ENCODE measurements at places on chromosomes 5 and 9.

DNA sequence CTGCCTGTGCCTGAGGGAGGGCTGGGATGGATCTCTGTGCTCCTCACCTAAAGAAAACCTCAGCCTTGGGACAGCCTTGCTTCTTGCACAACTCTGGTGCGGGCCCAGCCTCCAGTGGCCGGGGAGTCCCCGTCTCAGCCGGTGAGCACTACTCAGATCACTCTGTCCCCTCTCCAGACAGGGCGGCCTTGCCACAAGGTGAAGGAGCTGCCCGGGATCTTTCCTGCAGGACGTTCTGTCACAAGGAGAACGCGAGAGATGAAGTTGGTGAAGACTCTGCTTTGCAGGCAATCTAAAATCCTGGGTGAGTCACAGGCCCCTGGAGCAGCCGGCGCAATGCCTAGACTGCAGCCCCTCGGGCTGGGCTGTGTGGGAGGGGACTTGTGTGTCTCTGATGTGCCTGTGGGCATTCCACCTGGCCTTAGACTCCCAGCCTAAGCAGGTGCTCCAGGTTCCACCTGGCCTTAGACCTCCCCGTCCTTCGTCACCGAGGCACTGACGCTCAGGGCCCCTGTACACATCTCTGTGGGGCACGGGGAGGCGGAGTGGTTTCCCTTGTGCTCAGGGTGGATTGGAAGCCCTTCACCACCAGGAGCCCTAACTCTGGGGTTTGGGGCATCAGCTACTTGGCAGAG, 15.2 kb upstream of the IRX4 start:
- no peak for DNase-seq

DNA sequence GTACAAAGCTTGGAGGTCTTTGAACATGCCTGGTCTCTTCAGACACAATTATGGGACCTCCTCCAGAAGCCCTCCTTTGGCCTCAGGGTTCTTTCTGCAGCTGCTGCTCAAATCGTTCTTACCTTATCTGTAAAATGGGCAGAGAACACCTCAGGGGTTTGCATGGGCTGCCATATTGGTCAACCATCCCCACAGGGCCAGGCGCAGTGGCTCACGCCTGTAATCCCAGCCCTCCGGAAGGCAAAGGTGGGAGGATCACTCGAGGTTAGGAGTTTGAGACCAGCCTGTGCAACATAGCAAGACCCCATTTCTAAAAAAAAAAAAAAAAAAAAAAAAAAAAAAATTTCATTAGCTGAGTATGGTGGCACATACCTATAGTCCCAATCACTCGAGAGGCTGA, 29.1 kb upstream of the TCF7 start:
- DNase-seq = no peak

GRCh38 chr9:4986296-4986695, 1.2 kb downstream of the JAK2 start:
- no peak for DNase-seq

- DNase-seq = no peak
Observed at GRCh38 chr5:139895647-139896046, 100.0 kb downstream of the PSD2 start.

- no peak for DNase-seq
Observed at GRCh38 chr9:68819065-68819464, 114.0 kb downstream of the PIP5K1B start.

DNA sequence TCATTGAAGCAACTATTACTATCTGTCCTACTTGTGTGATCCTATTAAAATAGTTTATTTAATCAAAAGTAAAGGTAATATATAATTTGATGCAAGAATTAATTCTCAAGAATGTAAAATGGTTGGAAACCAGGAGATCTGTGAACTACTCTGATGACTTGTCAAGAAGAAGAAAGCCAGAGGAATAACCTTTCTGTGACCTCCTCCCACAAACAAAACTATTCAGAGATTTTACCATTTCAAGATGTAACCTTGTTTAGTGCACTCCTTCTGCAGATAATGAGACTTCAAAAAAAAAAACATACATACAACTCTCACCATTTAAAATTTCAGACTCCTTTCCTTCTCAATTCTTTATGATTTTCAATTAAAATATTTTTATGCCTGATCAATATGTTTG, 79.5 kb downstream of the RFX3 start:
- no peak for DNase-seq

GRCh38 chr5:136028090-136028489, 698 bp upstream of the TGFBI start:
- no peak for DNase-seq

GRCh38 chr5:163755505-163755904, 250.1 kb downstream of the MAT2B start:
- DNase-seq = no peak

- DNase-seq = no peak
Observed at GRCh38 chr9:136284311-136284710, 19.6 kb downstream of the CCDC187 start.

DNA sequence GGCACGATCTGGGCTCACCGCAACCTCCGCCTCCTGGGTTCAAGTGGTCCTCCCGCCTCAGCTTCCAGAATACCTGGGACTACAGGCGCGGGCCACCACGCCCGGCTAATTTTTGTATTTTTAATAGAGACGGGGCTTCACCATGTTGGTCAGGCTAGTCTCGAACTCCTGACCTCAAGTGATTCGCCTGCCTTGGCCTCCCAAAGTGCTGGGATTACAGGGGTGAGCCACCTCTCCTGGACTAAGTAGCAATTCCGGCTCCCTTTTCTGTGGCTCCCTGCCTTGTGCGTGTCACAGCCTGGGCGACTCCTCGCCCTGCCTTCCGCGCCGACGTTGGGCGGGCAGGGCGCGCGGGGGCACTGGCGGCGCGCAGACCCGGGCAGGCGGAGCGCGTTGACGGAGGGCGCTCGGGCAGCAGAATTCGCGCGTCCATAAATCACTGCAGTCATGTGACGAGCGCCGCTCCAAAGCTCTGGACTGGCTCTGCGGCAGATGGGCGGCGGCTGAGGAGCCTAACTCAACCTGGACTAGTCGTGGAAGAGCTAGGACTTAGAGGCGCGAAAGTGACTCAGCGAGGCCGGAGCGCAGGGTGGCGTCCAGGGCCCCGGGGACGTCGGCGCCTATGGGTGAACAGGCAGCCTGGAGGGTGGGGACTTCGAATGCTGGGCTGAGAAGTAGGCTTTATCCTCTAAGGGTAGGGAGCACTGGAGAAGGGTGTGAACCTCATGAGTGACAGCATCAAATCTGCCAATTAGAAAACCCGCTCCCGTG, 1.4 kb upstream of the CIZ1 start:
- no peak for DNase-seq

- DNase-seq = no peak
Observed at GRCh38 chr9:114414346-114414745, 26.6 kb upstream of the AKNA start.

GRCh38 chr9:103902263-103902662, 191.8 kb upstream of the SMC2 start:
- no peak for DNase-seq

- DNase-seq = no peak
Observed at GRCh38 chr5:172389578-172390112, 64.7 kb downstream of the SH3PXD2B start.

- DNase-seq = no peak
Observed at GRCh38 chr5:133728475-133728874, 116.1 kb upstream of the FSTL4 start.

DNA sequence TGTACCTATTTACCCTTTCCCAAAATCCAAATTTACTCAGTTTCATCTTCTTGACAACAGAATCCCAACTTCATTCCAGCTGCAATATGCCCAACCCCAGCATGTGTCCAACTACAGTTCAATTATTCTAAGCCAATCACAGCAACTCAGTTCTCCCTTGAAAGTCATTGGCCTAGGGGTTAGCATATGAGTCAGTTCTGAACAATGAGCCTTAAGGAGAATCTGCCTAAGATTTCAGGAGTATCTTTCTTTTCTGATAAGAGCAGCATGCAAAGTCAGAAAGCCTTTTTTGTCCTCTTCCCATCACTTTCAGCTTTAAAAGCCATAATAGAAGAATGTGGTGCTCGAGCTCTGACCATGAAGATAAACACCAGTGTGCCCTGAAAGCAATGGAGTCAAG, 44.4 kb upstream of the RASGRF2 start:
- DNase-seq = no peak

GRCh38 chr5:61332851-61333320, 828 bp downstream of the ZSWIM6 start:
- peak; percentile 15 for DNase-seq

- DNase-seq = no peak
Observed at GRCh38 chr9:83906144-83906543, 15.1 kb downstream of the KIF27 start.

DNA sequence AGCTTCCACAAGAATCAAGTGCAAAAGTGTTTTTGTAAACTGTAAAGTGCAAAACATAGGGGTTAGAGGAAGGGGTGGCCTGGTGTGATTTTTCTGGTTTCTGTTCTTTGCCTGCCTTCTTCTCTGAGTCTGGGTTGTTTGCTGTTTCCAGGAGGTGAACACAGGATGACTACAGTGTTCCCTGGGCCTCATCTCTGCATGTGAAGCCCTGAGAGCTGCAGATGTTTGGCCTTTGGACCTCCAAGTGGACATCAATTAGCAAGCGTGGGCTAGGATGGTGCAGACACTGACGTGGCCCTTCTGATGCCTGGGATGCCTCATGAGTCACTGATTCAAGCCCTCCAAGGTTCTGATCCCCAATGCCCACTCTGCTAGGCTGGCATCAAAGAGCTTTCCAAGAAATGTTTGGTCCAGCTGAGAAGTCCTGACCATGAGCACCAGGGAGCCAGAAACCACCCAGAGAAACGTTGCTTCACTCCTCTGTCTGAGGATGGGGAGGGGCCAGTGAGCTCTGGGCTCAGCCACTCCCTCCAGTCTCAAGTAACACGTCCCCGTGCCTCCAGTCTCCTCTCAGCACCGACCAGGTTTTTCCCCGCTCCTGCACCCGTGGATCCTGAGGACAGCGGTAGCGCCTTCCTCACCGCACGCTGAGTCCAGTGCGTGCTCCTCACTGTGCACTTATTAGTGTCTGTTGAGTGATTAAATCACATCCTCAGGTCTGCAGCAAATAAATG, 7.6 kb downstream of the IL9 start:
- no peak for DNase-seq

GRCh38 chr5:177446200-177447065, at the start of gene PRR7:
PRR7 (plus strand) TSS chr5:177446814; CDS start chr5:177455068, 8,254 bp downstream.
- DNase-seq = peak; percentile 69

GRCh38 chr9:92607773-92608172, 62.2 kb downstream of the IPPK start:
- DNase-seq = no peak

DNA sequence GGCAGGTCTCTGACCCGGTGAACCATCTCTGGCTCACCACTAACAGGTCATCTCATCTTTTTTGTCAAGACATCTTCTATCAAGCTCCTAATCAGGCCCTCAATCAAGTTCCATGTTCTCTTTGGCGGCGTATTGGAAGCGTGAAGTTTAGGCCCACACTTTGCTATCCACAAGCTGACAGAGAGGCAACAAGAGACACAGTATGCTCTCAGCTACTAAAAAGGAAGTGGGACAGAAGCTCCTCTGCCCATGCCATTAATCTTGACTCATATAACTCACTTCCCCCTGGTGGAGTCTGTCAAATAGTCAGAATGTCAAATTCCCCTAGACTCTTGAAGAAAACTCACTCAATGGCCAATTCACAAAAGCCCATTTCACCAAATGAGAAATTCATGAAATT, 77.6 kb upstream of the TMC1 start:
- DNase-seq = no peak

- no peak for DNase-seq
Observed at GRCh38 chr5:100826133-100826532, 76.9 kb downstream of the ST8SIA4 start.

- no peak for DNase-seq
Observed at GRCh38 chr9:114412048-114412683, 24.4 kb upstream of the AKNA start.

GRCh38 chr5:40410964-40411635, 268.6 kb upstream of the PTGER4 start:
- DNase-seq = no peak

DNA sequence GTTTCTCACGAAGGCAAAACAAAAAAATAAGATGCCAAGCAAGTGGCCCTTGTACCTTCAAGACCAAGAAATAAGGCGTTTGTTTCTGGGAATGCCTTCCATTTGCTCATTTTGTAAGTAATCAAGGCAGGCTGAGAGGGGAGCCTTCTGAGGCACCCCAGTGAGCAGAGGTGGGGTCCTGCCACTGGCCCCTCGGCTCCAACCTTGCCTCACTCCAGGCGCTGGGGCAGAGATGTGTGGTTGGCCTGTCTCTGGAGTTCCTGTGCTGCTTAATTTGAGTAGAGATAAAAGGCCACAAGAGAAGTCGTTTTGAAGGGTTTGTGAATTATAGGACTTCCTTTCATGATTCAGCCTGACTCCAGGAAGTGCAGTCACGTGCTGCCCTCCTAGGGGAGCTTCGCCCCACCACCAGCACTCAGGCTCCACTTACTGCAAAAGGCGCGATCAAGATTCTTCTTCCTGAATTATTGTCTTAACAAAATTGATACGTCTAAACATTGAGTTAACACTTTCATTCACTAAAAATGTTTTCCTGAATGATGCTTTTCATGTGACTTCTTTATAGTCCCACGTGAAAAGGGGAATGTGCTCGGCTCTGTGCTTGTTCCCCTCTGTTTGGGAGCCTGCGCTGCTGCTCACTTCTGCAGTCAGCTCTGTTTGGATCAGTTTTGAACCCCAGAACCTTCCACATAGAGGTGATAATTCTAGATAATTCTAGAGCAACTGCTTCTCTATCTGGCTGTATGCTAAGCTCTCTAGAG, 13.7 kb downstream of the SYK start:
- no peak for DNase-seq

DNA sequence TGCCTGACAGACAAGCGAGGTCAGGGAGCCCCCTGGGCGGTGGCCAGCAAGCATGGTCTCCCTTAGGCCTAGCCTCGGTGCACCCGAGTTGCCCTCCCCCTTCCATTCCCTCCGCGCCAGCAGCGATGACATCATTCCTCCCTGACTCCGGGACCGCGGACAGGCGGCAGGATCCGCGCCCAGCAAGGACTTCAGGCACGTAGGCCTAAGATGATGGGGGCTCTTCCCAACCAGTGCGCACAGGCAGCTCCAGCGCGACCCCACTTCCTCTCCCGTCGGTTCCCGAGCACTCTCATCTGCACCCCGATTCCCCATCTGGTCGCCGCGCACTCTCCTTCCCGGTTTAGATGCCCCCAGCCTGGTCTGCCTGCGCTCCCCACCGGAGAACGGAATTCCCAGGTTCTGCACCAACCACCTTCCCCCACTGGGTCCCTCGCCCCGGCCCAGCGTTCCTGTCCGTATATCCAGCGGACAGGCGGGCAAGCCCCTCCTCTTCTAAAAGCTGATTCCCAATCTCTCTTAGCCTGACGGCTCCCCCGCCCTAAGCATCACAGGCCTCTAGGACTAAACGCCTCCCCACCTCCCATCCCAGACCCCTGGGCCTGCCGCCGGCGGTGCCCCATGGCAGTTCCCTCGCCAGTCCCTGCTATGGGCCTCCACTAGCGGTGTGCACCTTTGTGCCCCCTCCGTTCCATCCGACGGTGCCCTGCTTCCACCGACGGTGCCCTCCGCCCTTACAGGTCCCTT, 931 bp downstream of the FAM219A start:
- DNase-seq = no peak

GRCh38 chr9:106467865-106468164, 395.2 kb upstream of the ZNF462 start:
- no peak for DNase-seq
